Panc1 (cell line): ENCODE measurements at places on chromosomes 16 and 17. TPM values are rescaled to one million over a fixed set of nuclear protein-coding genes. Genes with fewer than 3 reads are reported as not detected.

CD300A gene
- total RNA-seq: 0.21 TPM

DNA sequence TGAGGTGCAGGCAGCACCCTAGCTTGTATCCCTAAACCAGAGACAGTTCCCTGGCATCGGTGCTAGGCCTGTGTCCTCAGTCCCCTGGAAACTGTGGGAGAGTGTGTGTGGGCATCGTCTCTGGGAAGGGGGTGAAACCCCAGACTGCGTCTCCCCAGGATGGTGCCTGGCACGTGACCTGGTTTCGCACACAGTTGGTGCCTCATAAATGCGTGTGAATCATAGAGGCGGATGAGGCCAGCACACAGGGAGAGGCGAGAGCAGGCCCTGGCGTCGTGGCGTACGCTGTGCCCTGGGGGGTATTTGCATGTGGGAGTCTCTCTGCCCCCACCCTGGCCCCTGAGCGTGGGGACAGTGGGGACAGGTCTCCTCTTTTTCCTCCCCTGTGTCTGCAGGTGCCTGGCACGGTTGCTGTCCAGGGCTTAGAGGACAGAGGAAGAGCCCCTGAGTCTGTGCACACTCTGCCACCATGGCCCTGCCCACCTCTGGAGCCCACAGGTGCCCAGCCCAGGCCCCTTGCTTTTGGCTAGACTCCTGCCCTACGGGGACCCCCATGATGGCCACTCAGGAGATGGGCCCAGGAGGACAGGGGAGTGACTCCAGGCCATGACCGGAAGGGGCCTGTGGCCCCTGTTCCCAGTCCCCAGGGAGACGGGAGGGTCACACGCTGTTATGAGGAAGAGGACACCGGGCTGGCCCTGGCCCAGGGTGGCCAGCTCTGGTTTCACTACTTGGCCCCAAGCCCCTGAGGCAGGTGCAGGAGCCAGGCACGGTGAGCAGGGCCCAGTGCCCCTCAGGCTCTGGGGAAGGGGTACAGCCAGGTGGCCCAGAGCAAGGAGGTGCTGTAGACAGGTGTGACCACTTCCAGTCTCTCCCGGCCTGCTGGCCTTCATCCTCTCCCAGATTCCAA, 1.3 kb upstream of the FSCN2 start:
- no peak for DNase-seq

CHD3 gene
- total RNA-seq: 84.6 TPM

DNA sequence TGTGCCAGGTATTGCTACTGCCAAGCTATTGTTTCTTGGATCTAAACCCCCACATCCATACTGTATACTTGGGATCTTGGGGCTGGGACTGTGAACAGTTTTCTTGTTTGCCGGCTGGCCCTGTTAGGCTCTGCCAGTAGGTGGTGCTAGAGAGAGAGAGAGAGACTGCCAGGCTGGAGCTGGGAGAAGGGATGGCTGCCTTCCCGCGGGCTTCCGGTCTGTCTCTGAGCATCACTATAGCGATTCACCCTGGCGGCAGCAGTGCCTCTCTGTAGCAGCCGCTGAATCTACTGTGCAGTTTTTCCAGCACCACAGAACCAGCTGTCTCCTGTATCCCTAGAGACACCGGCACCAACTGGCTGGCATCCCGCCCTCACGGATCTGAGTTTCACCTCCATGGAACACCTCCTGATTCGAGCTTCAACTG, 201.2 kb downstream of the UTP18 start:
- DNase-seq: peak; percentile 27

OR2C1 gene
- total RNA-seq: not detected

DNA sequence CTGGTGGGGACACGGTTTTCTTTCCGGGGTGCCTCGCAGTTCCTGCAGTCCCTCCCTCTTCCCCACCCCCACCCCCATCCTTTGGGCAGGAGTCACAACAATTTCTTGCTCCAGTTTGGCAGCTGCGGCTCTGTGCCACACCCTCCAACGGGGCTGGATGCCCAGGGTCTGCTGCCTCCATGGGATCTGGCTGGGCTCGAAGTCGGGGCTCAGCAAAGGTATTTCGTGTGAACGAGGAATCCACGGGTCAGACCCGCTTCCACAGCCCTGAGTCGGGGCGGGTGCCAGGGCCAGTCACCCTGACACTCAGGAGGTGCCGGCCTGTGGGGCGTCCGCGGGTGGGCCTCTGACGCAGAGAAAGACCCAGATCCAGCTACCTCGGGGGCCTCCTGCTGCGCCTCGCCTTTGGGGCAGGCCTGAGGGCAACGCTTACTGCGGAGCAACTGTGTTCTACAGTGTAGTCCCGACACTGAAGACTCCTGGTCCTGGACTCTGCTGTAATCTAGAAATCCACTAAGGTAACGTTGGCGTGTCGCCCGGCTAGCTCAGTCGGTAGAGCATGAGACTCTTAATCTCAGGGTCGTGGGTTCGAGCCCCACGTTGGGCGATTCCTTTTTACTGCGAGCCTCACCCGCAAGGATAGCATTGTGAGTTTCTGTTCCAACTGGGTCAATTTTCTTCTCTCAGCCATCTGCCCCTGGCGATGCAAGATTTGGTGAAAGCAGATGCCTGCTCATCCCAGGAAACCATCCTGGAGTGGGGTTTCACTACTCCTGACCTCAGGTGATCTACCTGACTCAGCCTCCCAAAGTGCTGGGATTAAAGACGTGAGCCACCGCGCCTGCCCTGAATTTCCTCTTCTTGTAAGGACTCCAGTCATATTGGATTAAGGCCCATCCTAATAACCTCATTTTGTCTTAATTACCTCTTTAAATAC, 12.6 kb upstream of the OR1F1 start:
- no peak for DNase-seq

- no peak for DNase-seq
Measured at GRCh38 chr16:685967-686366, 1.8 kb upstream of the JMJD8 start.

- no peak for DNase-seq
Measured at GRCh38 chr17:77640252-77640651, 318.3 kb upstream of the TNRC6C start.

BEAN1 gene
- total RNA-seq: not detected

- no peak for DNase-seq
Measured at GRCh38 chr16:50812876-50813466, 71.1 kb downstream of the CYLD start.

DNA sequence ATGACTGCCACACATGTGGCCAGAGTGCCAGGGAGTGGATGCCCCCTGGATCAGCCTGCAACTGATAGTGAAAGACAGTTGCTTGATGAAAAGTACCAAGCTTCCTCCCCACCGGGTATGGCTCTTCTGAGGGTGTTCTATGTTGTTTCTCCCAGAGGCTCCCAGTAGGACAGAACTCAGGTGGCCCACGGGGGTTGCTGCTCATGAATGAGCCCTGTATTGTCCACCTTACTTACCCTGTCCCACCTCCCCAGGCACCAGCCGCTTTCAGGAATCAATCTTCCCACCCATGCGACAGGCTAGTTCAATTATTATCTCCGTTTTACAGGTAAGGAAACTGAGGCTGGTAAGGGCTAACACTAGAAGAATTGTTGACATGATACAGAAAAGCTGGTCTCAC, 34.9 kb upstream of the RGS9 start:
- no peak for DNase-seq

DNA sequence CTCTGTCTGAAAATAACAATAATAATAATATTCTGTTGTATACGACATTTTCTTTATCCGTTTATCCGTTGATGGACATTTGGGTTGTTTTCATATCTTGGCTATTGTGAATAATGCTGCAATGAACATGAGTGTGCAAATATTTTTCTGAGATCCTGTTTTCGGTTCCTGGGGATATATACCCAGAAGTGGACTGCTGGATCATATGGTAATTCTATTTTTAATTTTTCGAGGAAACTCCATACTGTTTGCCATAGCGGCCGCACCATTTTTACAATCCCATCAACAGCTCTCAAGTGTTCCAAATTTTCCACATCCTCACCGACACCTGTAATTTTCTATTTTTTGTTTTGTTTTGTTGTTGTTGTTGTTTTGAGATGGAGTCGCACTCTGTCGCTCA, 5.3 kb upstream of the PRSS41 start:
- DNase-seq: no peak

GRCh38 chr17:57475796-57476195, 219.5 kb downstream of the MSI2 start:
- DNase-seq: no peak

- no peak for DNase-seq
Measured at GRCh38 chr16:12132850-12133440, 156.4 kb downstream of the SNX29 start.

MT1A gene
- total RNA-seq: 52.1 TPM

GRCh38 chr16:52549011-52549692, 2.2 kb upstream of the TOX3 start:
- DNase-seq: no peak

- DNase-seq: no peak
Measured at GRCh38 chr17:11645426-11645825, 47.2 kb downstream of the DNAH9 start.

DNA sequence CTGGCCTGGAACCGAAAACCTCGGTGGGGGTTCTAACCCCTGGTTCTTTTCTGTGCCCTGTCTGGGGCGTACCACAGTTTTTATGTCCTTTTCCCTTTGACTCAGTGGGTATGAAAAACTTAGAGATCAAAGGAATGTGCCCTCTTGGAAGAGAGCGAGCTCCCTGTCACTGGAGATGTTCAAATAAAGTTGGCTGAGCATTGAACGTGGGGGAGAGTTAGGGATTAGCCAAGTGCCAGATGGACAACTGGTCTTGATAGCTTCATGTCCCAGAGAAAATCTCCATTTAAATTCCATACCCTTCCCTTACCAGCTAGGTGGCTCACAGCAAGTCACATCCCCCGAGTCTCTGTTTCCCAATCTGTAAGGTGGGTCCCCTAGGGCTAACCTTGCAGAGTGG, 9.5 kb downstream of the ADGRG1 start:
- no peak for DNase-seq

DNA sequence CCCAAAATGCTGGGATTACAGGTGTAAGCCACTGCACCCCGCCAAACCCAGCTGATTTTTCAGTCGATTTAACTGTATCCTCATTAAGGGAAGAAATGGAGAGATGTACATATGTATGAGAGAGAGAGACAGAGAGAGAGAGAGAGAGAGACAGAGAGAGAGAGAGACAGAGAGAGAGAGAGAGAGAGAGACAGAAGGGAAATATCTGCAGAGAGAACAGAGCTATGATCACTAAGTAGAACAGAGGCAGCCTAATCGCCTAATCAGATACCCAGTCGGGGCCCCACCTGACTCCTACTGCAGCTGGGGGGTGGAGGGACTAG, 70.0 kb downstream of the RBBP6 start:
- DNase-seq: no peak

DNA sequence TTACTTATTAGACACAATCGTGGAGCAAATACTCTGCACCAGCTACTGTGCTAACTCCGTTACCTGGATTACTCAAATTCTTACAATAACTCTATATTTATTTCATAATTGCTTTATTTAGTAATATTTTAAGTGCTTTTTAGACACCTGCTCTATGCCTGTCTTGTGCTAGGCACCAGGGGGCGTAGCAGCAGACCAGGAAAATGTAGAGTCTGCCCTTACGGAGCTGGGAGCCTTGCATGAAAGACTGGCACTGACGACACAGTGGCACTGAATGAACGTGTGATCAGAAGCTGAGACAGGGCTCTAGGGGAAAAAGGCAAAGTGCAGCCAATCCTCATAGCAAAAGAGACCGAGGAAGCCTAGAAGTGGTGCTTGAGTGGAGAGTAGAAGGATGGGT, 486.5 kb downstream of the CDH13 start:
- no peak for DNase-seq

DNA sequence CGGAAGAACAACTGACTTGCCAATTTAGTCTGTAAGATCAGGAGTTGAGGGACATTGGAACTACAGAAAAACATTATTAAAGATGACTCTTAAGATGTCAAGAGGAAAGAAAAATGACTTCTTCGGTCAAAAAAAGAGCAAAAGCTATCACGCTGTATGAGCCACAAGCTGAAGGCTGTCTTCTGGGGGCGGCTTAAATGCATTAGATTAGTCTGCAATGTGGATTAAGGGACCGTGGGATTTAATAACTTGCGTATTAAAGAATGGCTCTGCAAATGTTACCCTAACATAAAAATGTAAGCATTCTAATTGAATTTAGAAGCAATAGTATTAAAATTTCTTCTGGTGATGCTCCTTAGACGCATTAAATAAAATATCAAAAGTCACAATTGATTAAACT, 108.6 kb downstream of the PITPNC1 start:
- no peak for DNase-seq

DNA sequence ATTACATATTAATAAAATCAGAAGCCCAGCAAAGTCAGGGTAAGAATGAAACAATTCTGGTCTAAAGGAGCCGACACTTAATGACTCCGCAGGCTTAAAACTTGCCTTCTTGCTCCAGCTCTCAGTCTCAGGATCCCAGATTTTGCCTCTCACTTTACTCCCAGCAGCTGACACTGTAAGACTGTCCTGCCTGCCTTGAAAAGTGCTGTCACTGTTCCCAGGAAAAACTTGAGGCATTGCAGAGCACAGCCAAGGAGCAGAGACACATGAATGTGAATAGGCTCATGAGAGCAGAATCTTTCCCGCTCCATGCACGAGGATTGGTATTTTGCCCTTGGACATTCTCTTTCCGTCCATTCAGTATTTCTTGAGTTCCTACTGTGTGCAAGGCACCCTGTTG, 457.6 kb upstream of the ZFHX3 start:
- DNase-seq: no peak

DNA sequence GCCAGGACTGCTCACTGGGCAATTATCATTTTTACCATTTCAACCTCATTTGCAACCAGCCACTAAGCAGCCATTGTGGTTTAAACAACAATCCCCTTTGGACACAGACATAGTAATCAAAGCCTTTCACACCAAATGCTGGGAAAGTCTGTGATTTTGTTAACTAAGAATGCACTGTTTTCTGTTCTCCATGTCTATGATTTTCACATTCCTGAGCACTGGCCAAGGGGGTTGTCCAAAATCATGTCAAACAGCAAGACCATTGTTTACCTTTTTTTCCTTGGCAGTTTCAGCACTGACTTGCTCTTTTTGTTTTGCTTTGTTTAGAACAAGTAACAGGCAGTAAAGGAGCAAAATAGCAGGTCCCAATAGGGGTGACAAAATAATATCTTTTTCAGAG, 106.3 kb upstream of the SIAH1 start:
- DNase-seq: no peak

GRCh38 chr17:44367231-44367979, 3.8 kb upstream of the FAM171A2 start:
- DNase-seq: no peak

SLFN12 gene
- 35.2 TPM for total RNA-seq

DNA sequence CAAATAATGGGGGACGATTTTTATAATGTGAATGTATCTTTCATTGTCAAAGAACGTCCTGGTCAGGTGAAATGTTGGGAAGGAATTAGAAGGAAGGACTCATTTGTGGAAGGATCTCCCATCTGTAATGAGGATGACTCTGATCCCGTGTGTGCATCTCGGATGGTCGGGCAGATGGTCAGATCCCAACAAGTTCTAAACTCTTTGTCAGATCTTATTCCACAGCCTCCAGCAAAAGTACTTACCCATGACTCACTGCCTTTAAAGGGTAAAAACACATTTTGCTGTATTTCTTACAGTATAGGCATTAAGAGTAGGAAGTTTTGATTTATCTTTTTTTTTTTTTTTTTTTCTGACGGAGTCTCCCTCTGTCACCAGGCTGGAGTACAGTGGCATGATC, 539 bp upstream of the KRTAP4-8 start:
- no peak for DNase-seq

- DNase-seq: no peak
Measured at GRCh38 chr17:42553161-42553818, 567 bp downstream of the HSD17B1 start.

- no peak for DNase-seq
Measured at GRCh38 chr17:64223931-64224629, 39.0 kb downstream of the TEX2 start.
